Occipital lobe (tissue), 3 donors: ENCODE measurements at places on chromosomes 5 and 9. TPM values are rescaled to one million over a fixed set of nuclear protein-coding genes. Genes with fewer than 3 reads are reported as not detected.

DNA sequence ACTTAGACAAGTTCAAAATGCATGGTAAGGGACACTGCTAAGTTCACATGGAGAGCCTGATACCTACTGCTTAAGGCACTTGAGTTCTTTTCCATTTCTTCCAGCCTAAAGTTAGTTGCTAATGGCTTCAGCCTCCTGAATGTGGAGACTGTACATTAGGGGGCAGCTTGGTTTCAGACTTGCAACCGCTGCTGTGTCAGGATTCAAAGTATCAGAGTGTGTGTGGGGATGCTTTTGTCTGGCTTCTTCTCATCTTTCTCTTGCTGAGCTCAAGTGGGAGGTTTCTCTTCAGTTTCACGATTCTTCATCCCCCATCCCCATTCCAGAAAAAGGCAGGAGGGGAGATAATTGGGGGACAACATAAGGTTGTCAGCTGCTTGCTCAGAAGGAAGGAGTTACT lies 49.4 kb downstream of the ATP10B start:
- no peak for DNase-seq

GRCh38 chr5:131280417-131280816 lies 16.6 kb downstream of the CDC42SE2 start:
- DNase-seq: no peak

DNA sequence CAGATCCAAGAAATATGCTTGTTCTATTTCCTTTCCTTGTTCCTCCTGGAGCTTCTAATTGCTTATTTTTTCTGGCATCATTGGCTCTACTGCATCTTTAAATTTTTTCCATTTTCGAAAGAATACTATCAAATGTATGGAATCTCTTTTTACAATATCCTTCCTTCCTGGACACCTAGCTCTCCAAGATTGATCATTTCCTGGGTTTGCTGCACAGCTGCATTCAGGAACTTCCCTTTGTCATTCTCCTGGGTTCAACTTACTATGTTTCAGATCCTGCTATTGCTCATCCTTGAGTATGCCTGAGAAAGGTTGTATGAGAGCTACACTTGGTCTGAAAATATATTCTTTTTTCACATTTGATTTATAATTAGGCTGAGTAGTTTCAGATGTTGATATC lies 73.7 kb upstream of the ERCC6L2 start:
- DNase-seq: no peak

- DNase-seq: no peak
Observed at GRCh38 chr5:79143684-79144379, 32.2 kb downstream of the BHMT start.

GRCh38 chr5:157168286-157168685 lies 2.2 kb upstream of the GARIN3 start:
- DNase-seq: no peak

DNA sequence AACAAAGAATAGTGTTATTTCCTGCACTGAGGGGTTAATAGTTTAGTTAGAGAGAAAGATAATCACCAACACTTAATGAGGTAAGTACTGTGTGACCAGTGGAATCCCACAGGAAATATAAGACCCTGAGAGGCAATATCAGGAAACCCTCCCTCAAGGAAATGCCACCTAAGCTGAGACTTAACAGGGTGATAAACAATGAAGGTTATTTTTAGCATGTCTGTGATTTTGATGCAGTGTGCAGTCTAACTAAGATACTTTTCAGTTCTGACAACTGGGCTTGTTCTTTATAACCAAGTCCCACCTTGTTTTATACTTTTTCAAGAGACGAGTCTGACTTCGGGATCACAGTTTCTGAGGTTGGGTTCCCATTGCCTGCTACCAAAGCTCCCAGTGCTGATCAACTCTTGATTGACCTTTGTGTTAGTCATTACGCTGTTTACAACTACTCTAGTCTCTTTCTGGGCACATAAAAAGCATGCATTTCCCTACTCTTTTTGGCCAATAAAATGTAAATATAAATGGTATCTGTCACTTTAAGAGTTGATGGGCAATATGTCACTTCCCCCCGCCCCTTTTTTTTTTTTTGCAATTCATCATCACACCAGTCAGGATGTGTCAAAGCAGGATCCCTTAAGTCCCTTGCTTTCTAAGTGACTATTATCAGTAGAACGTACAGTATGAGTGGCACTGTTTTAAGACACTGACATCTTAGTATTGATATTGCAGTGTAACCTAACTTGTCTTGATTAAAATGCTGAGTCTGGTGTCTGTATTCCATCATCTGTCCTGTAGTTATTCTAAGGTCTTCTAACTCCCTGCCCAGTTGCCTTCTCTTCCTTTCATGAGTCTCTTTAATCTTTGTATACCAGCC lies 31.4 kb downstream of the C6 start:
- no peak for DNase-seq

DNA sequence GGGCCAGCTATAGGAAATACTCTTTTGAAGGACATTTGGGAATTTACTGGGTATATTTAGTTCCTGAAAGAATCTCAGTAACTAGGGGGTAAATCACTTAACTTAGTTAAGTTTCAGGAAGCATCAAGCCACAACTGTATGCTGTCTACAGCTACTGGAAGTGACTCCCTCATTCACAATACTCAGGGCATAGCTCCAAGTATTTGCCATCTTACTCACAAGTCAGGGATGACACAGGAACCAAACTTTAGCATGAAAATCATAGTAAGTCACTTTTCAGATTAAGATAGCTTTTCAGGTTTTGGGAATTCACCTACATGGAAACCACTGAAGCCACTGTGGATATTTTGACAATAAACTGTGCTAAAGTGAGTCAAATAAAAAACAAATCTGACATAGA lies 242.4 kb upstream of the ATP10B start:
- DNase-seq: no peak

- no peak for DNase-seq
Observed at GRCh38 chr5:129069292-129069691, 25.3 kb upstream of the ISOC1 start.

SPINK6 gene
- total RNA-seq: not detected
